ENCODE measurements at places on chromosomes 4 and X.

DNA sequence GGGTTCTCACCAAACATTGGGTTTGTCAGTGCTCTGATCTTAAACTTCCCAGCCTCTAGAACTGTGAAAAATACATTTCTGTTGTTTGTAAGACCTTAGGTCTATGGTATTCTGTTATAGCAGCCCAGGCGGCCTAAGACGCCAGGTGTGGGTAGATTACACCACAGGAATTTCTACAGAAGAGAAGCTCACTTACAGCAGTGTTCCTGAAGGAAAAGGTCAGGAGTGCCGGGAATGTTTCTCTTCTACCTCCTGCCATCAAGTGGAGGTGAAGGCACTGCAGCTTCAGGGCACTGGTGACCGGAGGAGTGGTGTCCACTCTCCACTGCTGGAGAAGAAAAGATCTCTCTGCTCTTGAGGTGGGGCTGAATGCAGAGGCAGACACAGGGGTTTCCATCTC is 45.7 kb downstream of the FHDC1 start:
- DNase-seq, result no peak

DNA sequence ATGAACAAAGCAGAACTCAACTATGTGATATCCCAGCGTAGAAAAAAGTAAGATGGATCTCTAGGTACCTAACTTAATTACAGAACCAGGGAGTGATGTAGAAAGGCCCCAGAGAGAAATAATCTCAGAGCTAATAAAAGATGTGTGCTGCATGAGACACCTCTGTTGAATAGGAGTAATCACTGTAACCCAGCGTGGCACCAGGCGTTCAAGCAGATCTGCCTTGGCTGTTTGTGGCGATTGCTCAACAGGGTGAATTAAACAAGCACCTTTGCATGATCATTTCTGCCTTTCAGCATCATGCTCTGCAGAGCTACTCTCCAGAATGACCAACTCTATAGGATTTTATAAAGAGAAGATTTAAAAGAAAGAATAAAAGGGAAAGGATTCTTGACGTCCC is 81.7 kb upstream of the KCNIP4 start:
- DNase-seq, result no peak

DNA sequence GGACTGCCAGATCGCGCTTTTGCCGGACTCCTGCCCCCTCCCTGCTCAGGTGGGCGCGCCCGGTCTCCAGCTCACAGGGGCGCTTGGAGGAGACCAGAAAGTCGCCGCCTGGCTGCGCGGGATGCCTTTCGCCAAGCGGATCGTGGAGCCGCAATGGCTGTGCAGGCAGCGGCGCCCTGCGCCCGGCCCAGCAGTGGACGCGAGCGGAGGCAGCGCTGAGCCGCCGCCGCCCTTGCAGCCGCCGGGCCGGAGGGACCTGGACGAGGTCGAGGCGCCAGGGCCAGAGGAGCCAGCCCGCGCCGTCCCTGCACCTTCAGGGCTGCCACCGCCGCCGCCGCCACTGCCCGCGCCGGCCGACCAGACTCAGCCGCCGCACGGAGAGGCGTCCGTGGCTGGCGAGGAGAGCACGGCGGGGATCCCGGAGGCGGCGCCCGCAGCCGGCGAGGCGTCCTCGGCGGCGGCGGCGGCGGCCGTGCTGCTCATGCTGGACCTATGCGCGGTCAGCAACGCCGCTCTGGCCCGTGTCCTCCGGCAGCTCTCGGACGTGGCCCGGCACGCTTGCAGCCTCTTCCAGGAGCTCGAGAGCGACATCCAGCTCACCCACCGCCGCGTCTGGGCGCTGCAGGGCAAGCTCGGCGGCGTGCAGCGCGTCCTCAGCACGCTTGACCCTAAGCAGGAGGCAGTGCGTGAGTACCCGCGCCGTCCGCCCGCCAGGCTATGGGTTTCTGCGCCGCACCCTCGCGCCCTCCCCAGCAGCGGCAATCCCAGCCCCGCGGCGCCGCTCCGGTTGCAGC is 834 bp downstream of the NHS start:
- DNase-seq, result no peak

GRCh38 chr4:113979905-113980615 is 613 bp upstream of the ARSJ start:
- no peak for DNase-seq

DNA sequence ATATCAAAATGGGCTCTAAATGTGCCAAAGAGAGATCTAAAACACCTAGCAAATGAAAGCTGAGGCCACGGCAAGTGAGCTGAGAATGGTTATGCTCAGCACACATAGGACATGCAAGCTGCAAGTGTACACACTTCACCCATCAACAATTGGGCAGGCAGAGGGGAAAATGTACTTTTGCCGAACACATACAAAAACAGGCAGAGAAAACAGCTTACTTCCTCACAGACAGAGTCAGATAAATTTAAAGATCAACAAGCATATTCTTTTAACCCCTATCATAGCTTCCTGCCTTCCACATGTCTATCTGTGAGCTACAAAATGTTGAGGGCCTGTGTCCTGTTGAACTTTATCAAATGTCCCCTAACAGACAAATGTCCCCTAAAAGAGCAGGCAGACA is 60.3 kb downstream of the SH3KBP1 start:
- DNase-seq, result no peak

- no peak for DNase-seq
Measured at GRCh38 chrX:630612-631496, at the start of gene SHOX. Gene SHOX (plus strand): TSS chrX:630791. CDS start chrX:630898, 107 bp downstream.

- no peak for DNase-seq
Measured at GRCh38 chr4:82784681-82785610, 13.7 kb downstream of the SCD5 start.

DNA sequence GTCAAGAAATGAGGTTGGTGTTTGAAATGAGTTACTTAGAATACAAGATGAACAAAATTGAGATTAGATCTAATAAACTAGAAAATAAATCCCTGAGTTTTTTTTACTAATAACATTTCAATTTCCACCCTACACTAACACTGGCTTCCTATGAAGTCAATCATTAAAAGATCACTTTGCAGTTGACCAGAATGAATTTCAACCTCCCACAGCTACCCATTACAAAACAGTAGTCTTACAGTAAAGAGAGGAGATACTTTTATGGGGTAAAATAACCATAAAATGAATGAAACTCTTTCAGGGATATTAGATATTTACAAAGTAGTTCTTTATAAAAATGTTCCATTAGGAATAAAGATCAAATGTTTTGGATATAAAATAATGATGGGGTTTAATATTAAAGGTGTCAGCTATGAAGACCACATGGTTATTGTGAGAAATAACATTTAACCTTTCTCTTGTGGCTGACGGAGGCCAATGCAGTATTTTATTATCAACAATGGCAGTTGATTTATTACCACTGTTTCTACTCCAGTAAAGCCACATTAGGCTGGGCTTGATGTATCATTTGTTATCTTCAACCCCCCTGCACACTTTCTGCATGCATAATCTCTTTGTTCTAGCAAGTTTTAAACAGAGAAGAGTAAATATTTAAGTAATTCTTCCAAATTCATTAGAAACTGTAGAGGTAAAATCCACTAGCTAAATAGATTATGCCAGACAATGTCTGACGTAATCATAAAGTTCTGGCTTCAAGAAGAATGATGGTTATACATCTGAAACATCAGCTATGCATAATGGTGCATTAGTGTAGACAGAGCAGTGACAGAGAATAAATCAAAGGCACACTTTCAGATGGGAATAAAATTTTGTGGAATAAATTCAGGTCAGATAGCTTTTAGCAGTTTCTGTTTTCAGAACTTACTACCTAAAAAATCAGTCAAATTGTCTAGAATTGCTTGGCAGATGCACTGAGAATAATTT is 516.6 kb downstream of the PCDH18 start:
- DNase-seq, result no peak

DNA sequence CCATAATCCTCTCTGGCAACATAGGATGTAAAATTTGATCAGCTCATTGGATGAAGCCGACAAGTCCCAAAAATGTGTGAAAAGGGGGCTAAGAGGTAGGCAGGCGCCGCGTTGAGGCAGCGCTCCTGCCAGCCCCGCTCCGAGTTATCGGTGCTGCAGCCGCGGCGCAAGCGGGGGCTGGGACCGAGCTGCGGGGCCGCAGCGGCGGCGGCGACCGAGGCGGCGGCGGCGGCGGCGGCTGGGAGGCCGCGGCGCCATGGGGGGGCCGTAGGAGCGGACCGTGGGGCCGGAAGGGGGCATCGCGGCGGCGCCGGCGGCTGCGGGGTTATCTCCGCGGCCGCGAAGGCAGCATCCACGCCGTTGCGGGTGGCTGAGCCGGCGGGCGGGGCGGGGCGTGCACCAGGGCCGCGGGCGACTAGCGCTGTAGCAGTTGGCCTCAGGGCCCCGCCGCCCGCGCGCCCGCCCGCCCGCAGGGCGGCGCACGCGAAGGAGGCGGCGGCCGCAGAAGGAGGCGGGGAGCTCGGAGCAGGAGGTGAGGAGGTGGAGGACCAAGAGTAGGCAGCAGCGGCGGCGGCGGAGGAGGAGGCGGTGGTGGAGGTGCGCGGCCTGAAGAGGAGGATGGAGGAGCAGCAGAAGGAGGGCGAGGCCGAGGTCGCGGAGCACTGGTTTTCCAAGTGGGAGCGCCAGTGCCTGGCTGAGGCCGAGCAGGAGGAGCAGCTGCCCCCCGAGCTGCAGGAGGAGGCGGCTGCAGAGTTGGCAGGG is 126.0 kb upstream of the CXorf66 start:
- peak; percentile 23 for DNase-seq

DNA sequence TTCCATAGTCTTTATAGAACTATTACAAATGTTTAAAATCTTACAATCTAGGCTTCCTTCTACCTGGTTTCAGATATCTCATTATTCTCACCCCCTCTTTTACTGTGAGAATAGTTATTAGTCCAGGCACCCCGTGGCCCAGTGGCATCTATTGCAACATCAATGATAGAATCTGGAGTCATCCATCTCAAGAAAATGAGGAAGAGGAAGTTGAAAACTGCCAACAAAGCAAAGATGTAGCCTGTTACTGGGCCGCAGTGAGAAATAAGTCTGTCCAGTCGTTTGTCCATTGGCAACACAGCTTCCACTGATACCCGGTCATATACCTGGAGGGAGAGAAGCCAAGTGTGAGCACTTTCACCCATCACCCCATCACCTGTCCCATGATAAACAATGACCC is 6.0 kb upstream of the ASB11 start:
- no peak for DNase-seq

DNA sequence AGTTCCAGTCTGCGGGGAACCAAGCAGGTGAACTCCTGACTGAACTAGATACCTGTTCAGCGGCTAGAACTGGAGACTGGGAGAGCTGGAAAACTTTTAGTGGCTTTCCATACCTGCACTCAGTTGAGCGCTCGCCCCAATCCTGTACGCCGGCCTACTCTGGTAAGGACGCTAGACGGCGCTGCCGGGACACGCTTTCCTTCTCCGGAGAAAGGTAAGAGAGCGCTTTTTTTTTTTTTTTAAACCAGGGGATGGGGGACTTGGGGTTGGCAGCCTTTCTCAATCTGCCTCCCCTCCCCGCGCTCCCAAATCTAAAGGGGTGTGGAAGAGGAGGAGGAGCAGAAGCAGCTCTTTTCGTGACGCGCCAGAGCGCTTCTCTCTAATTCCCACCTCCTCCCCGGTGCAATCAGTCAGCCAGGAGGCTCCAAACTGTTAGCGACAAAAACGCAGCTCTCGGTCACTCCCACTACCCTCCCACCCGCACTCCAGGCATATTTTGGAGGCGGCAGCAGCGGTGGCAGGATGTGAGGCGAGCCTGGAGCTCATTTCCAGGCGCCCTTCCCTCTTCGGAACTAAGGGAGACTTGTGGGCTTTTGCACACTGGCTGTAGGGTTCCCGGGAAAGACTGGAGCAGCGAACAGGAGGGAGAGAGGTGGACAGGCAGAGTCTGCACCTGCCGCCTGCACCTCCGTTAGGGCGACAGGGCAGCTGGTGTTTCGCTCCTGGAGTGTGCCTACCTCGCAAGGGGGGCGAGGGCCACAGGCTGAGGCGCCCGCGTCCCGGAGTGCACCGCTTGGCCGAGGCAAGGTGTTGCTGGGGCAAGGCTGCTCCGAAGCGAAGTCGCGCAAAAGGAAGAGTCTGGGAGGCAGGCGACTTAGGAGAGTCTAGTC is at the start of gene IL1RAPL2:
IL1RAPL2 (plus strand) TSS at position 409 of the 890 bp plus-strand sequence.
- DNase-seq, result no peak

GRCh38 chr4:87838205-87838604 is 5.4 kb downstream of the MEPE start:
- no peak for DNase-seq

- DNase-seq, result no peak
Measured at GRCh38 chr4:170990989-170991589, 822.1 kb upstream of the GALNTL6 start.

DNA sequence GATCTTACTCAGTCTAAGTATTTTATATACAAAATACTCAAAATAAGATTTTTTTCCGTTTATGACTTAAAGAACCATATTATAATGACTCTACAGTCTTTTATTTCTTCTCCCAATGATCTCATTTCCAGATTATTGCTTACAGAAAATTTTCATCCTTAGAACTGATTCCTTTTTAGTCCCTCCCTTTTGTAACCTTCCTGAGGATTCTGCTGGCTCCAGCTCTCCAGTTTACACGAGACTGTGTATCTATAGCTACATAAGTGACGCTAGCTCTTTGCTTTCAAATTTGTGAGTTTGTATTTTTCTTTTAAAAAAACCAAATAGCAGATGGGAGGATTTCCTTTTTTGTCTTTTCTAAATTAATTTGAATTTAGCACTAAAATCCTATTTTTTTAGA is 24.0 kb downstream of the FHDC1 start:
- DNase-seq, result no peak

DNA sequence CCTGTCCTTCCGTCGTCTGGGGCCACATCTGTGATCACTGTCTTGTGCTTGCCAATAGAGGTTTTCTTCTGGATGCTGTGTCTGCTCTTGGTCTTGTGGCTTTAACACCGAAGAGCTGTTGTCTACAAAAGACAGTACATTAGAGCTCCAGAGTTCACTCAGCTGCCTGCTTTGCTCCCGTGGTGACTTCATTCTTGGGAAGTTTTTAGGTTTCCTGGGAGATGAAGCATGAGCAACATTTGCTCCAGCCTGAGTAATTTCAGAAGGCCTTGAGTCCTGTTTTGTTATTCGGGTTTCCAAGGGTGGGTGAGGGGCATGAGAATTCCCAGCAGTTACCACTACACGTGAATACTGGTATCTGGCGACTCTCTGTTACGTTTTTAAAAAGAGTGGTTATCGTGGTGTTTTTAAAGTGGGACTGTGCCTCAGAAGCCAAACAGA is 189.2 kb downstream of the SHROOM3 start:
- DNase-seq, result no peak

- DNase-seq, result no peak
Measured at GRCh38 chr4:20444599-20445337, 193.1 kb downstream of the SLIT2 start.

- no peak for DNase-seq
Measured at GRCh38 chr4:156942991-156943390, 28.6 kb downstream of the PDGFC start.

GRCh38 chr4:29708473-29708872 is 1011.7 kb upstream of the PCDH7 start:
- DNase-seq, result no peak

DNA sequence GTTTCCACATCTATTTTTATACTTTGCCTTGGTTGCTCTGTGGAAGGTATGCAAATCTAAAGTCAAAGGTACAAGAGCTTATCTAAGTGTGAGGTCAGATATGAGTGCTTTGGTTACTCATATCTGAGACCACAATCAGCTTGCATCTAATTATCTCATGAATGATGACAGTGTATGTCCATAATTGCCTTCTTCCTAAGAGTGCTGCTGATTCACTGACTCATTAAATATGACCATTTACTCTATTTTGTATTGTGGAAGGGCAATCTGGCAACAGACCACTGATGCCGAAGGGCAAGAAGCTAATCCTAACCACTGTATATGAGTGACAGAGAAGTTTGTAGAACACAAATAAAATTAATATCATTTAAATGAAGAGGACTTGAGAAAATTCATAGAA is 1190.2 kb upstream of the AGA start:
- DNase-seq, result no peak

All from CD4-positive, alpha-beta T cell treated with Interleukin-6 for 4 hours (primary cell).